Hematopoietic multipotent progenitor cell treated with erythropoietin and hydrocortisone succinate and interleukin-3 and kit ligand, for 15 days (in vitro differentiated cells): ENCODE measurements at places on chromosomes 5 and 9.

- no peak for DNase-seq
Observed at GRCh38 chr5:142183561-142183960, 75.0 kb downstream of the NDFIP1 start.

DNA sequence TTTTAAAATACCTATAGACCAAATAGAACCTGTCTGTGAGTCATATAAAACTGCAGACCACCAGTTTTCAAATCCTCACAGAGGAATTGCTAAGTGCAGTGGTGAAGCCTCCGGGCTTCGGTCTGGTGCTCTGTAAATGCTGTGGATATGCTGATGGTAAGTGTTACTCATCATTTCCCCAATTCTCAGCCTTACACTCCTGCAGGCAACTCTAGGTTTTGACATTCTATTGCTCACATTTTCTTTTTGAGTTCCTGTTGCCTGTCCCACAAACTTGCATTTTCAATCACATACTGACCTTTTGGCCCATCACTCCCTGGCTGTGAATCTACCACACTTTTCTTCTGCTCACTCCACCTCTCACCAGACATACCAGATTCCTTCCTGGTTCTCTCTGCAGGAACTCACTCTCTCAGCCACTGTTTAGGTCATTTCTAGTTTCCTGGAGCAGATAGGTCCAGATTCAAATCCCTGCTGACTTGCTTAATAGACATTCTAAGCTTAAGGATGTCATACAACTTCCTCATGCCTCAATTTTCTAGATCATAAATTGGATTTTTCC, 192.9 kb downstream of the RAB3C start:
- DNase-seq: no peak

DNA sequence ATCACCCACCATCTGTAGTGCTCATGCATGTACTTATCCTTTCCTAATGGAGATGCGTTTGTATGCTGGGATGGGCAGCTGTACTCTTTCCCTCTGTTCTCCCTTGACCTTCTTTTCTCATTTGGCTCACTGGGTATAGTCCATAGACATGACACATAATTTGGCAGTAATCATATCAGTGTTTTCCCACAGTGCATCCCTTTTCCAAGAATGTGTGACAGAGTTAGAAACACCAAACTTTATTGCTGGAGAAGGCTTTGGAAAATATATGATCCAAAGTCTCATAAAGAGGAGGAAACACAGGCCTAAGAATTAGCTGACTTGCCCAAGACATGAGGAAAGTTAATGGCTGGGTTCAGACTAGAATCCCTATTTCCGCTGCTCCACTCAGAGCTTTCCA, 1233.4 kb upstream of the DMAC1 start:
- DNase-seq: no peak

- DNase-seq: no peak
Observed at GRCh38 chr5:40665635-40666298, 13.9 kb upstream of the PTGER4 start.

- DNase-seq: no peak
Observed at GRCh38 chr5:58153255-58153654, 306.6 kb downstream of the PLK2 start.

- DNase-seq: no peak
Observed at GRCh38 chr5:31731016-31731415, 92.1 kb downstream of the PDZD2 start.

DNA sequence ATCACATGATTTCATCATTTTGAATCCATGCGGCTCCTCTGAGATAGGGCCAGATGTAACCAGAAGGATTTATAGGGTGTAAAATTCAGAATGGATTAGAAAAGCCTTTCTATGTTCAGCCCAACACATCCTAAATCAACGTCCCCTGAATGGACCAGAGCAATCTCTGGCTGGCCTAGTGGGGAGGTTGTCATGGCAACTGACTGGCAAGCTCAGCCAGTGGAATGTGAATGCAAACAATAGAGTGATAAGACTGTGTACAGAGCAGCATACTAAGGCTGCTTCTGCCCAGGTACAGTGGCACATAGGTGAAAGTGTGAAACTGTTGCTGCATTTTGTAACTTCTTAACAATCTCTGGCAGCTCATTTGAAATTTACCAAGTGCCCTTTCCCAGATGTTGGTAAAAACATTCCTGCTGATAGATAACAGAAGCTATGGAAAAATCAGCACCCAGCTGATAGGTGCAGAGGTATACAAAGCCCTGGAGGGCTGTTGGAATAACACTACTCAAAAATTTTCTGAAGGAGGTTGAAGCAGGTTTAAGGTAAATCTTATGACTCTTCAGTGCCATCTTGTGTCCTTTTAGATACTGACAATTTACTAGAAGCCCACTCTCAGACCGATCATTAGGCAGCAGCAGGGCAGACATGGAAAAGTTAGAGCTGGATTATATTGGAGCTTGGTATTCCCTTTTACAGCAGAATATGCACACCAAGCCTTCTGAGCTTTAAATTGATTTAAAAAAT, 267.2 kb downstream of the RAB3C start:
- no peak for DNase-seq

GRCh38 chr9:91567642-91568274, 144.1 kb upstream of the NFIL3 start:
- DNase-seq: no peak

- DNase-seq: no peak
Observed at GRCh38 chr9:20187318-20187717, 398.5 kb upstream of the SLC24A2 start.

- no peak for DNase-seq
Observed at GRCh38 chr5:131259326-131259725, 4.5 kb upstream of the CDC42SE2 start.

DNA sequence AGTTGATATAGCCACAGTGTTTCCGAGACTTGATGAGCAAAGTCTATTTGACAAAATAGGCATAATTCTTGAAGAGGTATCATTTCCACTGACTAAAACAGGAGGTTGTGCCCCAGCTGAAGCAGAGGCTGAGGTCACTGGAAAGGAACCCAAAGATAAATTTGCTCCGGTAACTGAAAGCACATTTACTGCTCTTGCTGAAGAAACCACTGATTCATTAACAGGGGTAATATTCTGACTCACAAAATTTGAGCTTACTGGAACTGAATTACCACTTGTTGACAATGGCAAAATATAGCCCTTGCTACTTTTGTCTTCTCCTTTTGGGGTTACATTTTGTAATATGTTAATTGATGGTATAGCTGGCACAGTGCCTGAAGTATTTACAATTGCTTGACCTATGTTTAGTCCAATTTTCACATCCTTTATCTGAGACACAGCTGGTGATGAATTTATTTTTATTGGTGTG, 30.2 kb downstream of the MLANA start:
- DNase-seq: no peak

GRCh38 chr9:89845321-89845720, 240.5 kb downstream of the GADD45G start:
- DNase-seq: no peak

- no peak for DNase-seq
Observed at GRCh38 chr5:53038196-53038847, 49.2 kb downstream of the ITGA2 start.
